T-helper 1 cell (primary cell): ENCODE measurements at places on chromosomes 12 and 14.

DNA sequence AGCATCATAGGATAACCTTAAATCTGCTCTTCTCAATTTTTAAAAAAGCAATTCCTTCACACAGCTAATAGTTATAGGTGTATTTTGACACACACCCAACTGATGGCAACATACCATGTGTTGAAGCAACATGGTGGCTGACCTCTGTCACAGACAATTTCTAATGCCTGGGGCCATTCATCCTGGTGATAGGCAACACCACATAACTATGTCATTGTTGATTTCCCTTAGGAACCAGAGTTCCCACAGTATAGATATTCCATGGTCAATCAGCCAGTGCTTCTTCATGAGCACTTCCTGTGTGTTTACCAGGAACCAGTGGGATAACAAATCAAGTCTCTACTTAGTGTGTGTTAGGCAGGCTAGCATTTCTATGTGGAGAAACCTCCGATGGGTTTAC is 88.3 kb downstream of the FIGNL2 start:
- no peak for DNase-seq

- DNase-seq = no peak
These were observed 74.7 kb downstream of the GPR65 start for GRCh38 chr14:88079624-88080023.

- DNase-seq = no peak
These were observed 299.3 kb upstream of the RTL1 start for GRCh38 chr14:101202627-101203404.

- DNase-seq = no peak
These were observed 20.5 kb downstream of the CBX5 start for GRCh38 chr12:54259194-54260011.

DNA sequence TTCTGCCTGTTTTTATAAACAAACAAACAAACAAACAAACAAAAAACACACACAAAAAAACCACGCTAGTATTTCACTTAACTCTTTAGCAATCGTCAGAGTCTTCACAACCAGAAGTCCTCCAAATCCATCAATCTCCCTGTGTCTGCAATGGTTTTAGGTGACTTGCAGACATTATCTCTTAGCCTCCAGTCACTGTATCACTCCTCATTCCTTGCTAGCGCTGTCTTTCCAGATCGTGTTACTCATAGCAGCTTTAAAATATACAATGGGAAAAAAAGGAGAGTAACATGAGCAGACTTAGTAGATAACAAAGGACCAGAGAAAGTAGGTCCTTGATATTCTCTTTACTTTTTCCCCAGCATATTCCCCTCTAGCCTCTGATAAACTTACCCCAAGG is 15.5 kb upstream of the ETNK1 start:
- no peak for DNase-seq

DNA sequence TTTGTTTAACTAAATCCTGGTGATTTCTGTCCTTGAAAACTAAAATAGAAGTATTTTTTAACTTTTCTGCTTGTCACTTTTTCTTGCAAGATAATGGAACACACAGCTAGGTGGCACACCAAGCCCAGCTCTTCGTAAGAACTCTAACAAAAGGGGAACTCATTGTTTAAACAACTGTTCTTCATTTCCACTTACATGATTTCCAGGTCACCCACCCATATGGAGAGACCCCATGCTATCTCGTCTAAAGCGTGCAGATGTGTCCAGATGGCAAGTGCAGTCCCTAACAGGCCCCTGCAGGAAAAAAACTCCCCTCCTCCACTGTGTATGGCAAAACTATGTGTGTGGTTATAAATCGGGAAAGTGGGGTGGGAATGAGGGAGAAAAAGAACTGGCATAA is 43.3 kb upstream of the NT5DC3 start:
- peak; percentile 8 for DNase-seq

- DNase-seq = no peak
These were observed 136.0 kb downstream of the TTC8 start for GRCh38 chr14:88960496-88960895.

GRCh38 chr12:71655495-71655894 is 8.2 kb downstream of the ZFC3H1 start:
- DNase-seq = no peak

DNA sequence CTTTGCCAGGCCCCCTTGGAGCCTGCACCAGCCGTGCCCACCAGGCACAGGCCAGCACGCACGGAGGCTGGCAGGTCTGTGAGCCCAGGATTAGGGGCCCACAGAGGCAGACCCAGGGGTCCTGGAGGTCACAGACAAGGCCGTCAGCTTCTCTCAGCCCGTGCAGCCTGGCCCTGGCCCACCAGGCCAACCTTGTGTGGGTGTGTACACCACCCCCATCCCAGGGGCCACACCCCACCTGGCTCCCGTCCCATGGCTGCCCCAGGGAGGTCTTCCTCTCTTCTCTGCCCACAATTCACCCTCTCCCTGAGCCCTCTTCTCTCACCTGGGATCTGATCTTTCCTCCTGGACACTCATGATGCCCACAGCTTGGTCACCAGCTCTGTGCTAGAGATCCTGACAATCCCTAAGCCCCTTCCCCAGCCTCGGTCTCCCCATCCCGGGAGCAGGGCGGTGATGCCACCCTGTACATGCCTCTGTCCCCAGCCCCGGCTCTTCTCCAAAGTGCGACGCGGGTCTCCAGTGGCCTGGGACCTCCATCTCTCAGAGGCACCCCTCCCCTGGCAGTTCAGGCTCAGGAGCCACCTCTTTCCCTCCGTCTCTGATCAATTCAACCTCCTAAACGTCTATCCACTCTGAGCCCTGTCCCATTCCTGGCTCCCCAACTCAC is 31.1 kb upstream of the GPR132 start:
- no peak for DNase-seq

DNA sequence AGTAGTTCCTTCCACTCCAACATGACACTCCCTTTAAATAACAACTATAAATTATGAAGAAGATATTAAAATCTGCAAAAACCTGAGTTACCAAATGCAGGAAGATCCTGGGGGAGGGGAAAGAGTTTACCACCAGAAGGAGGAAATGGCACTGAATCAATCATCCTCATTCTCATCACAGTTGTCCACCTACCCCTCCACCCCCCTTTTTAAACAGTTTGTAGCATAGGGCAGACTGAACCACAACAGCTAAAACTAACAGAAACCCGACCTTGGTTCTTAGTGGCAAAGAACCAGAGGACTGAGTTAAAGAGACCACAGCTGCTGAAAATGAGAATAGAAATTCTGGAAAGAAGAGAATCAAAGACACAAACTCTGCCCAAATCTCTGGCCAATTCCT is 189.5 kb downstream of the MED13L start:
- DNase-seq = peak; percentile 68

GRCh38 chr12:84079626-84080025 is 833.0 kb downstream of the SLC6A15 start:
- DNase-seq = no peak

DNA sequence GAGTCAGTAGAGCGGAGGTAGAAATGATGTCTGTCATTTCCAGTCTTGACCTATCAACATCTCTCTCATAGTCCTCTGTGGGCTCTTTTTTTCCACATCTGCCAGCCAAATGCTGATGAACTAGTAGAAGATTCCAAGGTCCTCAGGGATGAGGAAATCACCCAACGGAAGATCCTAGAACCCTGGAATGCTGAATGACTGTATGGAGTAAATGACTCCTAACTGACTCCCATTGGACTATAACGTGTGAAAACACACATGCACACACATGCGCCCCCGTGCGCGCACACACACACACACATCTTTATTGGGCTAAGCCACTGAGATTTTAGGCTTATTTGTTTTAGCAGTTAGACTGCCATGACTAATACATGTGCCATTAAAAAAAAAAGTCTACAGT is 159.2 kb downstream of the MYRFL start:
- DNase-seq = no peak

DNA sequence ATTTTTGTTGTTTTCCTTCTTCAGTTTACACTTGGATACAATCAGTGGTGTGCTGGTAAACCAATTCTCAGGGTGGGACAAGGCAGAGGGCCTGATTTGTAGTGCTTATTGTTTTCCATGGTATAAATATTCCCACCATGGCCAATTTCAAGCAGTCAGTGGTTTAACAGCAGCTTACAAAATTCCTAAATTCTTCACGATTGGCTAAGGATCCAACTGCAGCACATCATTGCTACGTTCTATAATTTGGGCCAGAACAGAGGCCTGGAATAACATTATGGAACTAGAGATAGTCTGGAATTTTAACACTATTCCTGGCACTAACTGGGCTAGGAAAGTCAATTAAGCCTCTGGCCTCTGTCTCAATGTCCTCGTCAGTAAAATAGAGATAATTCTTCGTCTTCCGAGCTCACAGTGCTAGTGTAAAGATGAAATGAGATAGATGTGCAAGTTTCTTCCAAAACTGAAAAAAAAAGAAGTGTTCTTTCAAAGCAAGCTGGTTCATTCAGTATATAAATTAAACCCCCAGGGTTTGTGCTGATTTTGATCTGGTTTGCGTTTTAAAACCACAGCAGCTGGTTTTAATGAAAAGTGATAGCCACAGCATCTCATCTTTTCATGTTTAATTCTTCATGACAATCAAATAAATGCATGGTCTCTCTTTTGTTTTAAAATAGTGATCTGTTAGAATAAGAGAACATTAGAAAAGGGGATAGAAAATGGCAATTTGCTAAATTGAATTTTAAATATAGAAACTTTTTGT is 104.1 kb downstream of the EPS8 start:
- DNase-seq = no peak

- no peak for DNase-seq
These were observed 51.6 kb upstream of the DLK1 start for GRCh38 chr14:100674897-100675619.
